NK-92 treated with Interleukin-12 subunit alpha and Interleukin-12 subunit beta, amount 100 ng/mL, for 24 hours (cell line): ENCODE measurements at places on chromosomes 1 and 21.

GRCh38 chr1:33031506-33031905 lies 5.2 kb downstream of the AK2 start:
- DNase-seq = no peak

- DNase-seq = no peak
Measured at GRCh38 chr1:177281901-177282300, 111.1 kb downstream of the BRINP2 start.

DNA sequence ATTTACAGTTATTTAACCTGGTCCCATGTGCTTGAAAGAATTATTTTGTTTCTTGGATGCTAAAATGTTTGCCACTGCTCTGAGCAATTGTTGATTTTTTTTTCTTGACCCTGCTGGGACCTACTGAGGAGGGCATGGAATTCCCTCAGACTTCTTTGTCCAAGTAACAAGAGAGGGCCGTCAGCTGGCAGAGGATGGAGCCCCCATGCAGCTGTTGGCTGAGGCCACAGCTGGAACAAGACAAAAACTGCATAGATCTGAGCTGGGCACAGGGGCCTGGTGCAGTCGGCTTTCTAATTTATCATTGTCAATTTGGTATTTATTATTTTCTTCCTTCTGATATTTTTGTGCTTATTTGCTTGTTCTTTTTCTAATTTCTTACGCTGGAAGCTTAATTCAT lies 39.6 kb upstream of the ABCG1 start:
- no peak for DNase-seq

DNA sequence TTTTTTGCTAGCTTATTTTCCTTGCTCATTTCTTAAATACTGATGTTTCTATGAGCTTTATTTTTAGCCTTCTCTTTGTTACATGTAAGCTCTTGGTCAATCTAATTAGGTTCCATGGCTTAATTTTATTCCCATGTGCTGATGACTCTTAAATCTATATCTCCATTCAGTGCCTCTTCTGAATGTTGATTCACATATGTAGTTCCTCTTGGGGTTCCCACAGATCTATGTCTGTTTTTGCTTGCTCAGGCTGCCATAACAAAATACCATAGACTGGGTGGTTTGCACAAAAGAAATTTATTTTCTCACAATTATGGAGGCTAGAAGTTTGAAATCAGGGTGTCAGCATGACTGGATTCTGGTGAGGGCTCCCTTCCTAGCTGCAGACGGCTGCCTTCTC lies 58.3 kb upstream of the PLA2G4A start:
- no peak for DNase-seq

GRCh38 chr21:34221331-34222030 lies 142.3 kb upstream of the KCNE2 start:
- DNase-seq = no peak

GRCh38 chr1:118323246-118323645 lies 138.2 kb upstream of the SPAG17 start:
- DNase-seq = no peak

GRCh38 chr1:108871050-108871724 lies 5.6 kb upstream of the GPSM2 start:
- no peak for DNase-seq

- no peak for DNase-seq
Measured at GRCh38 chr1:39297551-39297950, 93.1 kb downstream of the MACF1 start.

DNA sequence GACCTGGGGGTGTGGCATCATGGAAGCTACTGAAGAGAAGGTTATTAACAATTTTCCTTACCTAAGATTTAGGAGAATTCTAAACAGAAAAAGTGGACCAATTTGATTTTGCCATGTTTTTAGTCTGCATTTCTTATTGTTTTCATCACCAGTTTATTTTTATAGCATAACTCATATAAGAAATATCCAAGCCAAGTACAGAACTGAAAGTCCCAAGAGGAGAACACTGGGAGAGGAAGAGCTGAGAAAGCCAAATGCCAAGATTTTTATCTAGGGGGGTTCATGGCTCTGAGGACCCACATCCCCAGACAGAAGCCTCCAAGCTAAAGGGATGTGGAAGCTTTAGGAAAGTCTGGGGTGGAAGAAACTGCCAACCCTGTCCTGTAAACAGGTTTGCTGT lies 109.4 kb upstream of the DUSP10 start:
- DNase-seq = no peak

DNA sequence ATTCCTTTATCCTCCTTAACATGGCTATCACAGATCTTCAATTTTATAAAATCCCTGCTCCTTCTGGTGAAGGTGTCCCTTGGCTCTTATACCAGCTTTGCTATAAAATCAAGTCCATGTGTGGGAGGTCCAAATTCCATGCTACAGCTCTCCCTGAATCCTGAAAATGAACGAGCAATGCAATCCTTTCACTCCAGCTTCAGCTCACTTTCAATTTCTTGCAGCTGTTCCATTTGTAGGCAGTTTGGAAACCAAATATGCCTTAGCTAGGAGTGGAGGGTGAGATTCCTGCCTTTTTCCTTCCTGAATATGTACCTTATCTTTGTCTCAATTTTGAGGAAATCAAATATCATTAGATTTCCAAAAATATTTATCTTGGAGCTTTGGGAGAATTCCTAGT lies 402.6 kb downstream of the TTLL7 start:
- DNase-seq = no peak

GRCh38 chr1:33310702-33311101 lies 10.2 kb downstream of the A3GALT2 start:
- DNase-seq = no peak

GRCh38 chr1:27622828-27623227 lies 12.2 kb downstream of the FGR start:
- DNase-seq = peak; percentile 35

DNA sequence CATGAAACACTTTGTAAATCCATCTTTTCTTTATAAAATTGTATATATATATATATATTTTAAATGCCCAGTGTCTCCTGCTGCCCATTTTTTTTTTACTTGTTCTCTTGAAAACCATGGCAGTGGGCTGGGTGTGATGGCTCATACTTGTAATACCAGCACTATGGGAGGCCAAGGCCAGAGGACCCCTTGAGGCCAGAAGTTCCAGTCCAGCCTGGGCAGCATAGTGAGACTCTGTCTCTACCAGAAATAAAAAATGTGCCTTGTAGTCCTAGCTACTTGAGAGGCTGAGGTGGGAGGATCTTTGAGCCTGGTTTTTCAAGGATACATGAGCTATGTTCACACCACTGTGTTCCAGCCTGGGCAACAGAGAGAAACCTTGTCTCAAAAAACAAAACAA lies 62.2 kb downstream of the HS2ST1 start:
- no peak for DNase-seq

GRCh38 chr1:71461416-71461815 lies 380.6 kb upstream of the ZRANB2 start:
- no peak for DNase-seq

GRCh38 chr1:11874624-11875023 lies 15.9 kb upstream of the NPPB start:
- no peak for DNase-seq

GRCh38 chr1:50493710-50494109 lies 70.5 kb upstream of the DMRTA2 start:
- no peak for DNase-seq

DNA sequence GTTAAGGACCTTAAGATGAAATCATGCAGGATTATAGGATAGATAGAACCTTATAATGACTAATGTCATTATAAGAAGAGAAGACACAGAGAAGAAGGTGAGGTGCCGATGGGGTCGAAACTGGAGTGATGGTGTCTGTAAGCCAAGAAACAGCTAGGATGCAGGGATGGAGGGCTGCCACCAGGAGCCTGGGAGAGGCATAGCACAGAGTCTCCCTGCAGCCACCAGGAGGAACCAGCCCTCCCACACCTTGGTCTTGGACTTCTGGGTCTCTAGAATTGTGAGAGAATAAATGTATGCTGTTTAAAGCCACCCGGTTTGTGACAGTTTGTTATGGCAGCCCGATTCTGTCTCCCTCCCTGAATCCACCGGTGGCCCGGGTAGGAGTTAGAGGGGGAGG lies 337.2 kb upstream of the AJAP1 start:
- no peak for DNase-seq

DNA sequence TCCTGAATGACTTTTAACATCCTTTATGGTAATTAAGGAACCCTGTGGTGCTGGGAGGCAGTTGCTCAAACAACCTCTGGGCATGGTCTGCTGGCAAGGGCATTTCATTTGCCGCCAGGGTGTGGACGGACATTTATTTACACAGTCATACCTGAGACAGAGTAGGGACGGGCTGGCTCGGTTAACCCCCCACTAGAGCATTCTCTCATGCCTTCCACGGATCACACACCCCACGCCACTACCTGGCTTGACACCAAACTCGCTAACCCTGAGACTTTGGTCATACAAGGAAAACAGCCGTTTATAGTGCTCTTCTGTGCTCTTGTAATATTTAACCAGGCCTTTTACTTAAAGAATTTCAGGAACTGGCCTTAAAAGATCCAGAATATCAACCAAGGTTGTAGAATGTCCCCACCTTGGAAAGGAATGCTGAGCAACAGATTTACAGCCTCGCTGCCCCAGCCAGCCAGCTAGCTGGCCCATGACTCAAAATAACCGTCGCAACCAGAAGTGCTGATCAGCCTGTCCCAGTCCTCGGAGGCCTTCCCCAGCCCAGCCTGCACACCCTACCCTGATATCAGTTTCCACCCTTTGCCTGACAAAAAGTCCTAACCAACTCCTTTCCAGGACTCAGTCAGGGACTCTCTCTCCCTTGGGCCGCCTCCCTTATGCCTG lies 6.5 kb upstream of the PDXK start:
- no peak for DNase-seq

GRCh38 chr1:70930062-70930461 lies 117.6 kb downstream of the PTGER3 start:
- DNase-seq = no peak

DNA sequence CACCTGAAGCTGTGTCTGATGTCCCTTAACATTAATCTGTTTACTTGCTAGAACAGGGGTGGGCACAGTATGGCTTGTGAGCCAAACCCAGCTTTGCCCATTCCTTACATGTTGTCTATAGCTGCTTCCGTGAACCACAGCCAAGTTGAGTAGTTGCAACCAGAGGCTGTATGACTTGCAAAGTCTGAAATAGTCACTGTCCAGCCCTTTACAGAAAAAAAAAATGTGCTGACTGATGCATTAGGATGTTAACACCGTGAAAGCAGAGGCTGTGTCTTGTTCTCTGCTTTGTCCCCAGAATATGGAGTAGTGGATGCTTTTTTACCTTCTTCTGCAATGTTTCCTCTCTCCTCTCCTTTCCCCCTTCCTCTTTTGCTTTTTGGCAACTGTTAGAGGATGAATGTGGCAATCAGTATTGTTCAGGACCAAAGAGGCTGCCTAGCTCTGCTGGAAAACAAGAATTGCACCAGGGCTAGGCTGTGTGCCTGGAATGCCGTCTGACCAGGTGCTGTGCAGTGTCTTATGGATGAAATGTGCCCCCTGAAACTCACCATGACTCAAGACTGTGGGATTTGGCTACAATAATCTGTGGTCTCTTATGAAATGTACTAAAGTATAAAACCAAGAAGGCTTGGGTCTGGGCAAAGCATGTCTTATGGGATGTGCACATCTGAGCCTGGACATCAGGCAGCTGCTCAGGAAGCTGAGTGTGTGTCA lies 79.6 kb upstream of the GCLM start:
- no peak for DNase-seq

DNA sequence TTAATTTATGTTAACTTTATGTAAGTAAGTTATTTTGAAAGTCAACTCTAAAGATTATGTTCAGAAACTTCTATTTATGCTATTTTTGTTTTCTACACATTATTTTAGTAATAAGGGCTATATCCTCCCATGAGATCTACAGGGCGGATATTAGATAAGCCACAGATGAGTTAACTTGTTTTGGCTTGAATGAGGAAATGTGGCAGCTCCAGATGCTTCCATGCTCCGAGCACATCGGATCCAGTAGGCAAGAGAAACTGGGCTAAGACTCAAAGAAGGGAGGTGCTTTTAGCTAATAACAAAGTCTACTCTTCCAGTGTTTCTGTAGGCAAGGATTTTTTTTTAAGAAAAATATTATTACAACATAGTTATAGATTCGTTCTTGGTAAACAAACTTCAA lies 20.0 kb upstream of the LAMC1 start:
- no peak for DNase-seq

DNA sequence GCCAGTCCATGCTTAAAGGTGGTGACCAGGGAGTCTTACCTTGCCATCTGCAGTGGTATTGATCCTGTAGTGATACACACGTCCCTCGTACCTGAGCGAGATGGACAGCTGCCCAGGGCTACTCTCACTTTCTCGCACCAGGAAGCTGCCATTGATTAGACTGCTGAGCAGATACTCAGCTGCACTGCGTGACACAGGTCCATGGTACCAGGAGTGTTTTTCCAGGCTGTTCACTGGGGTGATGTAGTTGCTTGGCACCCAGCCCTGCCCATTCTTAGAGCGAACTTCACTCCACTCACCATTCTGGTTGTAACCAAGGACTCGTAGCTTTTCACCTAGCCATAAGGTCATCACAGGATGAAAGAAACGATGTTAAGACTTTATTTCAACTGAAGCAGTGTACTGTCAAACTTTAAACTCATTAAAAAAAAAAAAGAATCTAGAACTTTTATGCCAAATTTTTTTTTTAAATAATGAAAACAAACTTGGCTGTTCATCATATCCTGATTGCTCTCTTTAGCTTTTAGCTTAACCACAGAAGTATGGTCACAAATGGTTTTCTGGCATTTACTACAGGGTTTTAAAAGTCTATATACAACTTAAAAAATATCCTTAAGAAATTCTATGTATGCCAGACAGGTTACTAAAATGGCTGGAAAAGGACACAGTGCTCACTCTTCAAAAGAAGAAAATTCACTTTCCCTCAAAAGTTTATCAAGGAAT lies 44.6 kb downstream of the TOR3A start:
- no peak for DNase-seq

GRCh38 chr1:36944883-36945282 lies 89.4 kb downstream of the GRIK3 start:
- DNase-seq = no peak

DNA sequence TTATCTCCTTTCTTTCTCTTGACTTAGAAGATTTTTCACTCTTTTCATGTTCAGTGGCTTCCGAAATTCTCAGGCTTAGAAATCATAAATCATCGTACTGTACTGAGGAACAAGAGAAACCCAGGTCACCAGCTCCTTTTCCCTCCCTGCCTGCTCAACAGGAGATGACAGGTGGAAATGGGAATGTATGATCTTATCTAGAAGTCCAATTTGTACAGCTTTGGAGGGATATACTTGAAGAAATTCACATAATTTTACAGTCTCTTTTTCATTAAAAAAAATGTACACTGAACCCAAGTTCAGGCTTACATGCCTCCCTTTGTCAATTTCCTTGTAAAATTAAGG lies 11.7 kb downstream of the EVA1C start:
- DNase-seq = no peak

- DNase-seq = no peak
Measured at GRCh38 chr1:31549809-31550620, 26.3 kb upstream of the TINAGL1 start.
